Fibroblast of the aortic adventitia (primary cell): ENCODE measurements at places on chromosomes 12 and 14. TPM values are rescaled to one million over a fixed set of nuclear protein-coding genes. Genes with fewer than 3 reads are reported as not detected.

ETFRF1 gene
- total RNA-seq, result 20.6 and 41.7 TPM in 2 replicates

ABCC9 gene
- total RNA-seq, result 20.0 and 20.3 TPM in 2 replicates

NYNRIN gene
- total RNA-seq, result 14.1 and 45.1 TPM in 2 replicates

TMEM30B gene
- total RNA-seq, result 3.8 and 4.9 TPM in 2 replicates

KRT73 gene
- total RNA-seq, result not detected in 2 replicates

GLT8D2 gene
- 46.0 and 55.3 TPM in 2 replicates for total RNA-seq
